GM20000 (cell line): ENCODE measurements at places on chromosomes 16 and 17.

DNA sequence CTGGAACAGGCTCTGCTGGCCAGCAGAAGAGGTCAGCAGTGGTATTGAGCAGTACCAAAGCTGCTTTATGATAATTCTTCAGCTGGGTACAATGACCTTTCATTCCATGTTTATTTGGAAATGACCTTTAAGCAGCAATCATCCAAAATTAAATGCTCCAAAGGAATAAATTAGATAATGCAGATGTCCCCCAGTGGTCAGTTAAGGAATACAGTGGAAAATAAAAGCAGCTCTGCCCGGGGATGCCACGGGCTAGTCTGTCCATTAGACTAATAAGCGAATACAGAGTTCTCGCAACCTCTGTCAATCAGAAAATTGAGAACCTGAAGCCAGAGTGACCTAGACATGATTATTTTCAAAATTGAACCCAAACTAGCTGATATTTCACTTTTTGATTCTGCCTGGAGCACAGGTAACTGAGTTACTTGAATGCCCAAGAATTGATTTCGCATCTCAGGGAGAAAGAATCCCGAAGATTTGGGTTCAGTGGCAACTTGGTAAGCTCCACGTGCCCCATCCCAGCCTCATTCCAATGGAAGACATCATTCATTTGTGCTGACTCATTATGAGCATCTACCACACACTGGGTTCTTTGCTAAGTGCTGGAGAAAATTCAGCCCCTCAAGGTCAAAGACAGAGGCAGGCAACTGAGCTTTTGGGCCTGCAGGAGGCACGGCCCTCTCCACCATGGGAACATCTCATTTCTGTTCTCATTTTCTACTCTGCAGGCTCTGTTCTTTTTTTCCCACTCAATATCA is 34.4 kb upstream of the SLC39A11 start:
- DNase-seq, result no peak

GRCh38 chr16:23174622-23175021 is 7.9 kb upstream of the SCNN1G start:
- no peak for DNase-seq

GRCh38 chr17:13833921-13834320 is 232.2 kb upstream of the HS3ST3A1 start:
- no peak for DNase-seq

GRCh38 chr16:67229906-67230808 is 3.2 kb downstream of the TMEM208 start:
- DNase-seq, result no peak

- no peak for DNase-seq
Observed at GRCh38 chr17:69761011-69761410, 314.0 kb upstream of the KCNJ16 start.

- DNase-seq, result no peak
Observed at GRCh38 chr17:74245145-74245831, 28.7 kb upstream of the DNAI2 start.

DNA sequence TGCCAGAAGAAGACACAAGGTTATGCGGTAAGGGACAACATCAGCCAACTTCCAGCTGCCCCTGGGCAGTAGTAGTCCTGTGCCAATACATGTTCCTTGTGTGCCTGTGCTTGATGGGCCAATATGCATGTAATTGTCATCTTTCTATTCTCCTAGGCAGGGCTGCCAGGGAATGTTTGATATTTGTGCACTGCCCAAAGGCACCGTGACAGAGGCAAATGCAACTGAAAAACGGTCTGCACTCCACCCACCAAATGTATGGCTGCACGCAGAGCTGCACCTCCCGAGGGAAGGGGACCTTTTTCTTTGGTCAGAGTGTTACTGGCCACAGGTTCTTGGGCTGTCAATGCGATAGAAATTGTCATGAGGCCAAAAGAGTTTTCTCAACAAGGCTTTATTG is 207.1 kb downstream of the LGALS9B start:
- DNase-seq, result no peak

- DNase-seq, result no peak
Observed at GRCh38 chr16:58422809-58423208, 30.5 kb downstream of the GINS3 start.

DNA sequence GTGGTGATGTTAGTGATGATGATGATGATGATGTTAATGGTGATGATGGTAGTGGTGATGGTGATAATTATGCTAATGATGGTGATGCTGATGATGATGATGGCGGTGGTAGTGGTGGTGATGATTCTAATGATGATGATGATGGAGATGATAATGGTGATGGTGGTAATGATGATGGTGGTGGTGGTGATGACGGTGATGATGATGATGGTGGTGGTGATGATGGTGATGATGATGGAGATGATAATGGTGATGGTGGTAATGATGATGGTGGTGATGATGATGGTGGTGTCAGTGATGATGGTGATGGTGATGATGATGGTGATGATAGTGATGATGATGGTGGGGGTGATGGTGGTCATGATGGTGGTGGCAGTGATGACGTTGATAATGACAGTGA is 132.5 kb downstream of the DNAH9 start:
- DNase-seq, result no peak

DNA sequence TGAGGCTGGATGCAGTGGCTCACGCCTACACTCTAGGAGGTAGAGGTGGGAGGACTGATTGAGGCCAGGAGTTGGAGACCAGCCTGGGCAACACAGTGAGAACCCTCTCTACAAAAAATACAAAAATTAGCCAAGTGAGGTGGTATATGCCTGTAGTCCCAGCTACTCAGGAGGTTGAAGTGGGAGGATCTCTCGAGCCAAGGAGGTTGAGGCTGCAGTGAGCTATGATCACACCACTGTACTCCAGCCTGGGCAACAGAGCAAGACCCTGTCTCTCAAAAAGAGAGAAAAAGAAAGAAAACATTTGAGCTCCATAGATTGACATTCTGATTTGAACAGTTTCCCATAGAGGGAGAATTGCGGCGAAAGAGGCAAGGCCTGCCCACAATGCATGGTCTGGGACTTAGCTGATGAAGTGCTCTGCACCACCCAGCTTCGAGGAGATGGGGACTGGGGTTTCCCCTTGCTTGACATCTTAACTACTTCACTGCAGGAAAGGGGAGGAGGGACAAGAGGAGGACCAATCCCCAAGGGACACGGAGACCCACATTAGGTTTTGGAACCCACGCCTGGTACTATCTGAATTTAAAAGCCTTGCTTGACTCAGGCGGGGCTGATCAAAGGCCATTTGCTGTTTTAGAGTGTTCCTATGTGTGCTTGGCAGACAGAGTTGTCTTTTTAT is 21.7 kb downstream of the MSI2 start:
- DNase-seq, result no peak

- DNase-seq, result peak; percentile 50
Observed at GRCh38 chr17:45782889-45783592, 1.1 kb upstream of the CRHR1 start.

- no peak for DNase-seq
Observed at GRCh38 chr17:44932096-44932786, 15.3 kb downstream of the KIF18B start.

GRCh38 chr17:60971515-60972369 is 294.1 kb downstream of the BCAS3 start:
- peak; percentile 64 for DNase-seq

GRCh38 chr17:31427684-31428083 is 36.2 kb downstream of the RAB11FIP4 start:
- DNase-seq, result no peak

DNA sequence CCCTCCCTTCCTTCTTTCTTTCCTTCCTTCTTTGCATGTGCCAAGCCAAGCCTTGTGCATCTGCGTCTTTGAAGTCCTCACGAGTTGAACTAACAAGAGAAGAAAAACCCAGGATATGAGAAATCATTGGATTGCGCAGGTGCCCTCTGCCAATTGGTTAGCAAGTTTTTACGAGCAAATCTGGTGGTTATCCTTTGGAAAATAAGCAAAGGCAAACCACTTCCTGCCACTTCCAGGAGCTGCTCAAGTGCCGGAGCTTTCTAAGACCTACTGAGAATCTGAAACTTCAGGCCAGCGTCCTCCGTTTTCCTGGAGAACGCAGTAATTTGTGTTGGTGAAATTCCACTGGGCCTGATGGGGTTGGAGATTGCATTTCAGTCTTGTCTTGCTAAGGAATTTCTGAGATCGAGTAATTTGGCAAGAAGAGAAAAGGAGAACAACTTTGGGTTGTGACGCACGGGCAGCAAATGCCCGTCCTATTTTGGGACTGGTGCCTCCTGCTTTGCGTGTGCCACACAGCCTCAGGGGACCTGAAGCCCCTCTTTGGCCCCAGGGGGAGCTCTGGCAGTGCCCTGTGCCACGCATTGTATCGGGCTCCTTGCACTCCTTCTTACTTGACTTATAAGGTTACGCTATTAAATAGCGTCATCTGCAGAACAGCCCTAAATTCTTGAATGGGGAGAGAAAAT is 56.4 kb downstream of the CMIP start:
- no peak for DNase-seq

DNA sequence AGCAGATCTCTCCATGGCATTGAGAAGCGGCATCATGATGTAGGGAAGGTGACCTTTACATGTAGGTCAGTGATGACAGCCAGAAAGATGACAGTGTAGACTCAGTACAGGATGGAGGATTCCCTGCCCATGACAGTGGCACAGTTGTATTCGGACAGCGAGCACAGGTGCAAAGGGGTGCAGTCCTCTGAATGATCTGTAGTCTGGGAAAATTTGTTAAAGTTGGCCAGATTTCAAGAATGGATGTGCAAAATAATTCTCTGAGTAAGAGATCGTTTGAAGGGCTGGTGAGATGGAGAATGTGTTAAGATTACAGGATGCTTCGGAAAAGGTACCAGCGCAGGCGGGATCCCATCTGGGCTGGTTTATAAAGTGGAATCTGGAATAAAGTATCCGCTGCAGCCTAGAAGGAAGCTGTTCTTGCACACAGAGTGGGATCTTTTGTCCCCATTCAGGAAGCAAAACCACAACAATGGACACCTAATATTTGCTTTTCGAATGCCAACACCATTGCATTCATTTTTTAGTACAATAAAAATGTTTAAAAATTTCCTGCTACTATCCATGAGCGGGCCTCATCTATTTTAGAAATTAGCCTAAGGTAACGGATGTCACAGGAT is 101.2 kb downstream of the RPTOR start:
- no peak for DNase-seq

DNA sequence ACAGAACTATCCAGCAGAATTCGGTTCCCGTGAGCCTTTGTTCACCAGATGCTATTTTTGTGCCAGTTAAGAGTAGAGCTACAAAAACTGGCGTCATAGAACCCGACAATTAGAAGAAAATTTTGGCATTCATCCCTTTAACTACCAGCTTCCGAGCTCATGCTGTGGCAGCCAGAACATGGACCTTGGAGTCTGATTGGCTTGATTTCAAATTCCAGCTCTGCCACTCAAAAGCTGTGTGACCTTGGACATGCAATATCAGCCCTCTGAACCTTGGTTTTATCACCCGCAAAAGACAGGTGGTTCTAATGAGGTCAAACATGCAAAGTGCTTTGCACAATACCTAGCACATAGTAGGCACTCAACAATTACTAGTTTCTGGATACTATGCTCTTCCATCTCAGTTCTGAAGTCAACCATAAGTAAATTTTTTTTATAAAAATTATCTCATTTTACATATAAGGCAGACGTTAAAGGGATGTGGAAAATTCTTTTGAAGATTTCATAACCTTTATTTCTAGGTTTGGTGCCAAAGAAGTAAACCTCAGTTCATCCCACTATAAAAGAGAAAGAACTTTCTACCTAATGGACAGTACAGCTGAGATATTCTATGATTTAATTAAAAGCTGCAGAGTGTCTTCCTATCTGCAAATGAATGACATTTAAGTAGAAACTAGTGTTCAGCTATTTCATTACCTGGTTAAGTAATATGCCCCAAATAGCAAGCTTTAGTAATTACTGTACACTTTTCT is 331.5 kb downstream of the HAPSTR1 start:
- no peak for DNase-seq

DNA sequence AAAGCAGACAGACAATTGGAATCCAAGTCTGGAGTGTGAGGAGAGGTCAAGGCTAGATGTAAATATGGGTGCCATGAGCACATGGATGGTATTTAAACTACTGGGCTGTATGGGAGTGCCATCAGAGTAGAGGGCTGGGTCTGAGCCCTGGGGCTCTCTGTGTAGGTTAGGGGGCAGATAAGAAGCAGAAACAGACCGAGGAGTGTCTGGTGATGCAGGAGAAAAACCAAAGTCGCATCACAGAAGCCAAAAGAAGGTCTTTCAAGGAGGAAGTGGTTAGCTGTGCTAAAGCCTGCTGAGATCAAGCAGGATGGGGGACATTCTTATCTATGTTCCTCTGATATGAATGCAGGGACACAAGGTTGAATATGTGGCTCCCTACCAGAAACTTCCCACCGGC is 1.9 kb downstream of the TSEN54 start:
- peak; percentile 71 for DNase-seq

DNA sequence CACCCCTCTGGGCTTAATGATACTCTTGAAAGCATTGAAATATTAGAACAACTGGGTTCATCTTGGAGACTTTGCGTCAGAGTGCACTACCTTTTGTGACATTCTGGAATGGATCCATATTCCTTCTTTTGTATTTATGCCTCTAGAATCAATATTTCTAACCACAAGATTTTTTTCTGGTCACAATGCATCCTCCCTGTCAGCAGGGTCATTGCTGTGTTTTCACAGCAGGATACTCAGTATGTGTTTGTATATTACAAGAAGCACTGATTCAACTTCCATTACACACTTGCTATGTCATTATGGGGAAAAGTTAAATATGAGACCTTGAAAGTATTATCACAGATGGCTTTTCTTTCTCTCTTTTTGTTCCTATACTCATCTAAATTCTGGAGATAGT is 370.0 kb downstream of the HS3ST3B1 start:
- no peak for DNase-seq

DNA sequence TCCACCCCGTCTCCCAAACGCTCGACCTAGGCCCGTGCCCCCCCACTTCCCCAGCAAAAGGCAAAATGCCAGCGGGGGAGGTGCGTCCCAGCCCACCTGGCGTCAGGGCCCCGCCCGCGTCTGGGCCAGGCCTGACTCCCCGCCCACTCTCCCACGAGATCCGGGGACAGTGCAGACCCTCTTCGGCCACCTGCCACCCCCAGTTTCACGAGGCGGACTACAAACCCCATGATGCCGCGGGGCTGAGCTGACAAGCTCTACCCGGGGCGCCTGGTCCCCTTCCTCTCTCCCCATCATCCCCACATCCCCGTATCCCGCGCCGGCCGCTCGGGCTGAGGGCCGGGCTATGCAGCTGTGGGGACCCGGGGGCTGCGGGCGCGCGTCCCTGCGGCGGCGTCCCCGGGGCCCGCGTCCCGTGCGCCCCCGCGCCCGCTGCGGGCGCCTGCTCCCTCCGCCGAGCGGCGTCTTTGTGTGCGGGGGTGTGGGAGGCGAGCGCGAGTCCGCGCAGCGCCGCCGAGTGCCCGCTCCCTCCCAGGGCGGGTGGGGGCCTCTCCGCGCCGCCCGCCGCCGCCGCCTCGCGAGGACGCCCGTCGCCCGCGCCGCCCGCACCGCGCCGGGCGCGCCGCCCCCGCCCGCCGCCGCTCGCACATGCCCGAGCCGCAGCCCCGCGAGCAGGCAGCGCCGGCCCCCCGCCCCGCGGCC is at the start of gene ANKRD13B:
Gene ANKRD13B, plus strand, starts transcription at position 283 of the 702 bp plus-strand sequence. CDS start 490 bp downstream, outside the sequence.
- peak; percentile 77 for DNase-seq
